Hindlimb muscle (tissue), 1 donor: ENCODE measurements at places on chromosomes 7 and 10. TPM values are rescaled to one million over a fixed set of nuclear protein-coding genes. Genes with fewer than 3 reads are reported as not detected.

- no peak for DNase-seq
Observed at GRCh38 chr7:17952387-17952786, 12.1 kb upstream of the SNX13 start.

GRCh38 chr10:11713186-11713743 is 28.9 kb upstream of the ECHDC3 start:
- DNase-seq = no peak

DNA sequence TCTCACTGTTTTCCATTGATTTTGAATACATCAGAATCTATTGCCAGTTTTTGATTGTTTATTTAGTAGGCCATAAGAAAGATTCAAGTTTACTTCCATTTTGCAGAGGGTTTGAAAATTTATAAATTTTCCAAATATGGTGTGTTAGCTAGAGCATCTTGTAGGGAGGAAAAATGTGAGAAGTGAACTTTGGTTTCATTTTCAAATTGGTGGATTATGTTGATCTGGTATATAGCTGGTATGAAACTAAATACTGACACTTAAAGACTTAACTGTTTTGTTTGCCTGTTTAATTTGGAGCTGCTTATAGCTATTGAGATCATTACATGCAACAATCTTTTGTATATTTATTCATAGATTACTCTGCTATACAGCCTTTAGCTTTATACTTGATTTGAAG is 108.1 kb downstream of the ADAM22 start:
- DNase-seq = no peak

GRCh38 chr7:158008267-158008666 is 579.4 kb downstream of the PTPRN2 start:
- no peak for DNase-seq

DNA sequence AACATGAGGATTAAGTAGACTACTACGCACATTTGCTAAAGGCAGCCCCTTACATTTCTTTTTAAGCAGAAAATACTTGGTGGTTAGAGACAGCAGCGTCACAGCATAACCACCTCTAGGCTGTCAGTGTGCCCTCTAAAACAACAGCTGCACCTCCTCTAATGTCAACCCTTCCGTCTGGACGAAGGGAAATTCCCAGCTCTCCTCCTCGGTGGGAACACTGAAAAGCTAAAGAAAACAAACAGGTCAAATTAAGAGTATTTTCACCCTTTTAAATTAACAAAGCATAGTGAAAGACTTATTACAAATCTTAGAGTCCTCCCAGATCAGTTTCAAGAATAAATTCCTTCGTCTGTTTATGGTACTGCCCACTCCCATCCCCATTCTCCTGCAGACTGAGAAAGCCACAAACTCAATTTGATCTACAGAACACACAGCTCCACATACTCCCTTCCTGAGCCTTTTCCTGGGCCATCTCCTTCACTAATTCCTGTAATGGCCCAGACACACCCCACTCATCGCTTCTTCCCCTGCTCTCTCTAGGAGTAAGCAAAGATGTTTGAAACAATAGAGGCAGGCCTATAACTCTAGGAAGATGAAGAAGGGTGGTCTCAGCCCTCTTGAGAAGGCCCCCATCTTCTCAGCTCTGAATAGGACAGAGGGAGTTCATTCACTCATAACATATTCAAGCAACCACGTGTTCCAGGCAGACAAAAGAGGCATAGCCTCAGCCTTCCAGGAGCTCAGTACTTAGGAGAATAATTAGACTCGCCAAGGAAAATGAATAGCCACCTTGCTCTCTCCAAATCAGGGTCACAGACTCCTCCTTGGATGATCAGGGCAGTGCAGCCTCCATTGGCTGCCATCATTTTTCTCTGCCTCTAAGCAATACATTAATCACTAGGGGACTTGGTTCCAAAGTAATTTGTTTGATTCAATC is 47.5 kb upstream of the HNRNPH3 start:
- no peak for DNase-seq

DNA sequence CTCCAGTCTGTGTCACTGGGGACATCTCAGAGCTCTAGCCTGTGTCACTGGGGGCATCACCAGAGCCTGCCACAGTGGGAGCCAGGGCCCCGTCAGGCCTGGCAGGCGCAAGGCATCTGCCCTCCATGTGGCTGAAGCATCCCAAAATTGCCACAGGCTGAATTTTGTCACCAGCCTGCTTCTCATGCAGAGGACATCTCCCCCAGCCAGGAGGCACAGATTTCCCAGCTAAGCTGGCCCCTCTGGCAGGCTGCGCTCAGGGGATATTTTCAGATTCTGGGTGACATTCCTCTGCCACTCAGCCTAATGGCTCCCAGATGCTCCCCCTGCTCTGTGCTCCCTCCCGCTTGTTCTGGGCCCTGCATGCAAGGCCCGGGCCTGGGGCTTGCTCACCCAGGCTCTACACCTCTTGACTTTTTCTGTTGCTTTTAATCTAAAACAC is 64.6 kb downstream of the COL13A1 start:
- no peak for DNase-seq

- DNase-seq = no peak
Observed at GRCh38 chr7:17058568-17058967, 176.8 kb upstream of the AGR3 start.

GRCh38 chr10:44463511-44464121 is 78.7 kb upstream of the CXCL12 start:
- DNase-seq = no peak

GRCh38 chr10:33258967-33259366 is 75.5 kb downstream of the NRP1 start:
- no peak for DNase-seq

GRCh38 chr7:112283382-112283910 is 77.0 kb downstream of the ZNF277 start:
- DNase-seq = no peak

GRCh38 chr10:23157691-23158369 is 34.3 kb upstream of the PTF1A start:
- DNase-seq = no peak

DNA sequence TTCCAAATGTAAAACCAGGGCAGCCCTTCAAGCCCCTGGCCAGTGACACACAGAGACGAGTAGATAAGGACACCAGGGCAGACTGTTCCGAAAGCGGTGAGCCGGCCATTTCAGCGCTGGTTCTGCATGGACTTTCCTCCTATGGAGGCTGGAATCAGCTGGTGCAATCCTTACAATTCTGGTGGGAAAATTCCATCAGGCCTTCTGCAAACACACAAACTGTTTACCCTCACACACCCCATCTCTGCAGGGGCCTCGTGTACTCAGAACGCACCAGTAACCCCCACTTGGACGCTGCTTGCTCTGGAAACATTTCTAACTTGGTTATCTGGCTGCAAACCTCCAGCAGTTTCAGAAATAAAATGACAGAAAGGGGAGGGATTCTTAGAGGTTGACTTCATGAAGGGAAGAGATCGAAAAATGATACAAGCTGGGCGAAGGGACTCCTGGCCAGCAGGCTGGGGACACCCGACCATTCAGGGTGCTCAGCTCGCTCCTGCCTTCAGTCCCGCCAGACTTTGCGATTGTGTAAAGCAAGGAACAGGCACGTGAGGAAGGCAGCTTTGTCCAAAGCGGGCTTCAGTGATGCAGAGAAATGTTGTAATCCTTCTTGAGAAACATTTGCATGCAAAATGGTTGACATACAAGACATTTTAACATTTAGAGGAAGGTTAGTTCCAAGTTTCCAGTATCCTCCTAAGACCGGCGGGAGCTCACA is 19.7 kb upstream of the SHH start:
- DNase-seq = no peak

DNA sequence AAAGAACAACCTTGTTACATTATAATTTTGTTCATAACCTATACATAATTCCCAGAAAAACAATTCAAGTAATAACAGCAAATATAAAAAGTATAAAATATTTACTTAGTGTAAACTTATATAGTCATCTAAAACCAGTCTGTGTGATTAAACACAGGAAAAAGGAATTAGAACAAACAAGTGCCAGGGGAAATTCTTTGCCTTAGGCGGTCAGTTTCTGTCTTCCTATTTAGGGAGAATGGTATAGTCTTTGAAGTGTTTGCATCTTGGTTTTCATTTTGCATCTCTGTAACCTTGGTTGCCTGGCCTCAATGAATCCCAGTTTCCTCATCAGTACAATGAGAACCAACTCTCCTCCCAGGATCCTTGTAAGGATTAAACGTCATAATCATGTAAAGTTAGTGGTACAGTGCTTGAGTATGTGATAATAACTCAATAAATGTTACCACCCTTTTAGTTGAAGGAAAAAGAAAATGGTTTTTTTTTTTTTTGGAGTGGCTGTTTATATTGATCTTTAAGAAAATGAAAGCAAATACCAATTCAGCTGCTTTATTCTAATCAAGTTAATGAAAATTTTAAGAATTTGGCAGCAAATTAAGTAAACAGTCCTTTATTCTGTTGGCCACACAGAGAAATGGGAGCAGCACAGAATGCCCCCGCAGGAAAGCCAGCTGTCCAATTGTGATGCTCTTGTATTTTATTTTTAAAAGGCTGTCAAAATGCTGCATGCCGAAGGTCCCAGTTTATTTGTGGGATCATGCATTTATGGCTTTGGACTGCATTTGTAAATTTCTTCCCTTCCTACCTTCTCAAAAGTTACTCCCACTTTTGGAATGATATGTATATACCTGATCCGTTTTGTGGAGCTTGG is 61.8 kb downstream of the SHH start:
- DNase-seq = no peak

DNA sequence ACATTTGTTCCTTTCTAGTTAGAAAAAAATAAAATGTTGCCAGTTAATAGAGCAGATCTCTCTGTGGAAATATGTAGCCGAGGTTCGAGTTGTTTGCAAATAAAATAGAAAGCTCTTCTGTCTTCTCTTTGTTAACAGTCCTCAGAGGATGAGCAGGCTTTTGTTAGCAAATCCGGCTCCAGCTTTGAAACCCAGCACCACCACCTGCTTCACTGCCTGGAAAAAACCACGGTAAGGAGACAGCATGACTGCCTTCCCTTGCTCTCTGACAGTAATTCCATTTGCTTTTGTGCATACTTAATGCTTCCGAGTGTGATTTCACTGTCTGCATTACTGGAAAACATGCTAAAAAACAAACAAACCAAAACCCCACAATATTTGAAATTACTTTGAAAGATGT is 115.6 kb downstream of the TSPAN12 start:
- DNase-seq = no peak

DNA sequence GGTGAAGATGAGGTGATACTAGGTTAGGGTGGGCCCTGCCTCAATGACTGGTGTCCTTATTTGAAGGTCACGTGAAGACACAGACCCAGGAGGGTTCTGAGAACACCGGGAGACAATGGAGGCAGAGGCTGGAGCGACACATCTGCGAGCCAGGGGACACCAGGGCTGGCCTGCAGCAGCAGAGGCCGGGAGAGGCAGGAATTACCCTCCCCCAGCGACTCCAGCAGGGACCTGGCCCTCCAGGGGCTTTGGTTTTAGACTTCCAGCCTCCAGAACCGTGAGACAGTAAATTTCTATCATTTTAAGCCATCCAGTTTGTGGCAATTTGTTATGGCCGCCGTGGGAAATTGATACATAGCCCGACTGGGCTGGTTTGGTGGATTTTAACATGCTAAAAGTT is 152.2 kb downstream of the DNAJB6 start:
- DNase-seq = no peak

GRCh38 chr7:123372368-123372767 is 162.0 kb downstream of the IQUB start:
- DNase-seq = no peak

- no peak for DNase-seq
Observed at GRCh38 chr7:70217571-70217970, 619.3 kb downstream of the AUTS2 start.

DNA sequence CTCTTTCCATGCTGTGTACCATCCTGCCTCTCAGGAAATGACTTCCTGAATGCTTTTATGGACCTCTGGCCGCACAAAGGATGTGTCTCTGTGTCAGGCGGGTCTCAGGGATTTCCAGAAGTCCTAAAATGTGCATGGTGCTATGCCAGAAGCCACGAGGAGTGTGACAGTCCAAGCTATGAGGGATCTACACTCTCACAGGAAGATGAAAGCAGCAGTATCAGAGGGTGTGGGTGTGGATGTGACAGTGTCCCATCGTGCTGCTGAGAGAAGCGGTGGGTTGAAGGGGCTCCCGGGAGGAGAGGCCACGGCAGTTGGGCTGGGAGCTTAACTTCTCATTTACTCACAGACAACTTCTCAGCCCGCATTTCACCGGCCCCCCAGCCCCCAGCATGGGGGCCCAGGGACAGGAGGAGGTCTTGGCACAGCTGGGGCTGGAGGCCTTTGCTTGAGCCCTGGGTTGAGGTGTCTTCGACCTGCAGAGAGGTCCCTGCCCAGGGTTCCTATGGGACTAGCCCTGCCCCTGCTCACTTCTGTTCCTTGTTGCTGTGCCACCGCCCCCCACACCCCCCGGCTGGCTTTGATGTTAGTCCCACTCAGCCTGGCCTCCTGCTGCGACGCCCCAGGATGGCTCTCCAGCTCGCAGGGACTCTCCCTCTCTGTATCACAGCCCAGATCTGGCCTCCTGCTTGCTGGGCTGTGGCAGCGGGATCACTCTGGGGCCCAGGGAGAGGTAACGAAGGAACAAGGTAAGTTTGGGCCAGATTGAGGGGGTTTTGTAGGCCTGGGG is 30.8 kb upstream of the EMX2 start:
- no peak for DNase-seq

- peak; percentile 57 for DNase-seq
Observed at GRCh38 chr7:44147026-44147991, 6.2 kb upstream of the MYL7 start.

DNA sequence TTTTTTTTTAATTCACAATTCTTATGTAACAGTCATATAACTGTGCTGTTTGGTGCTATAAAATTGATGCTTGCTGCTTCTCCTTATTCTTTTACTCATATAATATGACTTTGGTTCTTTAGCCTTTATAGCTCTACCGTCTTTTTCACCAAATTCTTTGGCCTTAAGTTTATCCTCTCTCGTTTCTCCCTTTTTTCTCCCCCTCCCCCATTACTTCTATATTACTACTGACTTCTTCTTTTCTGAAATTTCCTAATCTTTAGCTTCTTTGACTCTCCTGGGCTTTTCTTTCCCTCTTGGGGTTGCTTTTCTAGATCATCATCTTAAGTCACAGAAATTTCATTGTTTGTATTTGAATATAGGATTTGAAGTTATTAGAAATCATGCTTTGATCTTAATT is 3.8 kb downstream of the BCCIP start:
- no peak for DNase-seq

GPR37 gene
- 41.0 TPM for polyA plus RNA-seq

PPP1R17 gene
- polyA plus RNA-seq = not detected

GIMAP2 gene
- 4.9 TPM for polyA plus RNA-seq

XRCC2 gene
- 3.2 TPM for polyA plus RNA-seq

OR9A2 gene
- not detected for polyA plus RNA-seq

GRK5 gene
- 19.1 TPM for polyA plus RNA-seq

SFTPD gene
- polyA plus RNA-seq = 1.8 TPM

GPER1 gene
- polyA plus RNA-seq = 14.2 TPM

PAX4 gene
- polyA plus RNA-seq = not detected

ACTR3C gene
- 1.3 TPM for polyA plus RNA-seq
